ENCODE measurements at places on chromosomes 4 and X. TPM values are rescaled to one million over a fixed set of nuclear protein-coding genes. Genes with fewer than 3 reads are reported as not detected.

Gene UBL4A
- total RNA-seq: 17.4 TPM

Gene CLCN3
- total RNA-seq: 38.0 TPM

Gene INTU
- total RNA-seq: 6.0 TPM

Gene ODAPH
- total RNA-seq: not detected

Gene LIMCH1
- total RNA-seq: 0.29 TPM

Gene MAB21L2
- 72.1 TPM for total RNA-seq

Gene AWAT1
- total RNA-seq: not detected

Gene TCEAL2
- not detected for total RNA-seq

Gene KDR
- total RNA-seq: 0.24 TPM

Gene POU3F4
- total RNA-seq: not detected

Gene SPINK2
- total RNA-seq: not detected

Gene CSN1S1
- total RNA-seq: not detected

- DNase-seq: no peak
Observed at GRCh38 chr4:69497076-69497475, 1.4 kb upstream of the UGT2B4 start.

- no peak for DNase-seq
Observed at GRCh38 chr4:100009490-100009889, 59.4 kb upstream of the H2AZ1 start.

DNA sequence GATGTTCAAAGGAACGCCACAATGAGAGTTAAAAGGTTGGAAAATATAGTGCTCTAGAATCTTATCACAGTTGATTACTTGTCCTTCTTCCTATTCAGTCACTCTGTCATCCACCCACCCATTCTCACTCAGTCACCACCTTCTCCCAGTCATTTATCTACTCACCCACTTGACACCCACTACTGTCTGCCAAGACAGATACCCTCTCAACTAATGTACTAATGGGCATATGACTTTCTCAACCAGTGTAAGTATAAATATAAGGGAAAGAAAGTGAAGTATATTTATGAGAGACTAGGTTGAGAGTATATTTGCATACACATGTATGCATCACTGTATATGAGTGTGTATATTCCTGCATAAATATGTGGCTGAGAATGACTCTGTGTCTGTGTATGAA lies 20.0 kb downstream of the MID2 start:
- DNase-seq: no peak

DNA sequence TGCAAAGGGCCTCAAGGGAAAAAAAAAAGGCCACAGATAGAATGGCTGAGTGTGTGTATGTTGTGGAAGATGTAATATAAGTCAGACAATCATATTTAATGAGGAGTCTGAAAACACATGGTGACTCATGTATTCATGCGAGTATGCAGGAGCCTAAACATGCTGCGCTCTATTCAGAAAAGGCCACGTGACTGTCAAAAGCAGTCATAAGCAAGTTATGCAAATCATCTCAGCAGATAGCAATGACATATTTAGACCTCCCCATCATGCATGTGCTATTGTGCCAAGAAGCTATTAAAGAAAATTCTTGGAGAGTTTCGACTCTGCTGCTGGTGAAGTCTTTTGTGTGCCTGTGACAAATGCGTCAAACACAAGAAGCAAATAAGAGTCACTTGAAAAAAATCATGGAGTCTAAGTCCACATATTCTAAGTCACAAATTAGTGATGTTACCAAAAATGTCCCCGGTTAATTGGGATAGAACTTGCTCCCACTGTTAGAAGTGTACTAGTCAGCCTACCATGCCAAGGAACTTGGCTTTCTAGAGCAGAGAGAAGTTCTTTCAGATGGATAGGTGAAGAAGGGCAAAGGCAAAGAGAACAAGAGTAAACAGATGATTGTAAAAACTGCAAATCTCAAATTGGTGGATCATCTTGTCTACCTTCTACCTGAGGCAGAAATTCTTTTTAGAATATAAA lies 5.0 kb downstream of the LNX1 start:
- DNase-seq: no peak

DNA sequence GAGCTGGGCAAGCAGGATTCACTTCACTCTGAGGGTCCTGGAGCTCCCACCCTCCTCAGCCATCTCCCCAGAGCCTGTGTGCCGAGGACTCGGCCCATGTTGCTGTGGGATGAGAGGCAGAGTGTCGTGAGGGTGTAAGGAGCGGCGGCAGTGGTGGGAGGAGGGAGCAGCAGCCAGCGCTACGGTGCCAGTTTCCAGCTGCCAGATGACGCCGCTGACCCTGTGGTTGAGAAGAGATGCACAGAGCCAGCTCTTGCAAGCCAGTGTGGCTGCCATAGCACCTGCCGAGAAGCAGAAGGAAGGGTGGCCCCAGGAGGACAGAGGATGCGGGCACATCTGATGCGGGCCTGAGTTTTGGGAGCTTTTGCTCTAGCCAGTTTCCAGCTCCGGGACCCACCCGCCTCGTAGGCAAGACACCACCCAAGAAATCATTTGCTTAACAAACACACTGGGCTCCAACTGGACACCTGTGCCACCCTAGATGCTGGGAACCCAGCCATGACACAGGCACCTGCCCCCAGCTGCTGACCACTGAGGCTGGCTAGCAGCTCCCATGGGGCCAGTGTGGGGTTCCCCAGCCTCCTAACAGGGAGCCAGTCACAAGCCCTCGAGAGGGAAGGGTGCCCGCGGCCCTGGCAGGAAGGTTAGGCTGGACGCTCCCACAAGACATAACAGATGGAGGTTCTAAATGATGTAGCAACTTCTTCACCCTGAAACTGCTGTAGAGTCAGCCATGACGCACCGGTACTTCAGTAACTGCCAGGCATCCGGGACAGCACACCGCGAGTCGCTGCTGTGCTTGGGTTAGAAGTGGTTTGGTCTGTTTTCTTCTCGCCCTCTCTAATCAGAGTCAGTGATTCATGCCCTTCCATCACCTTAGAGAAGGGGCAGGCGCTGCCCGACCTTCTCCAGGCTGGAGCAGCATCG lies 8.9 kb downstream of the MSANTD1 start:
- DNase-seq: peak; percentile 81

DNA sequence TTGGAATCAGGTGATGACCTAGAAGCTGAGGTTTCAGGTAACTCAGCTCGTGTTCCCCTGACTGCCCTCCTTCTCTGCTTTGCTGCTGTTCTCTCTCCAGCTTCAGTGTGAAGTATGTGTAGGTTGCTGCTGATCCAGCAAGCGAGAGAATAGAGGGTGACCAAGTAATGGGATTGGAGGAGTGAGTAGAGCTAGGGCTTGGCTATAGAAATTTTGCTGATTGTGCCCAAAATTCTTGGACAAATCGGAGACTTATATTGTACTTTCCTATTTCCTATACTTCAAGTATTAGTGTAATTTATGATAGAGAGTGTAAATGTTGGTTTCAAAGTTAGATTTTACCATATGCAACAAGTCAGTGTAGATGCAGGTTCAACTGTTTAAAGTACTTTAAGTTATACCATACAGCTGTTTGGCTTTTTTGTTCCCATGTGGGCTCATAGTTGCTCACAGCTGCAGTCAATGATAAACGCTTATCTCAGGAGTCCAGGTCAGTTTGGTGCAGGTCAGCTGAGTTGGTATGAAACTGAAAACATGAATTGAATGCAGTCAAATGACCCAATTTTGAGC lies 48.0 kb downstream of the RAPGEF2 start:
- DNase-seq: no peak

DNA sequence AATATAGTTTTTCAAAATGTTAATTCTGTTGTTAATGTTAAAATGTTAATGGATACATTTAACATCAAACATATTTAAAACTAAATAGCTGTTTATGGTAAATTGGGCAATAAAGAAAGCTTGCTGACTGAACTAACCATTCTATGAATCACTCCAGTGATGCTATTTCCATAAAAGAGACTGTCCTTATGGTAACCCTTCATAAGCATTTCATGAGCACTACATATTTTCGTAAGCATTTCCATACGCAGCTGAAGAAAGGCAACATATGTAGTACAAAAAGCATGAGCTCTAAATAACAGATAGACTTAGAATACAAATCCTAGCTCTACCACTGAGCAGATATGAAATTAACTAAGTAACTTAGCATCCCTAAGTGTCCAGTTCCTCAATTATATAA lies 188.9 kb downstream of the COL25A1 start:
- no peak for DNase-seq

- DNase-seq: no peak
Observed at GRCh38 chr4:43992552-43992951, 456.1 kb downstream of the KCTD8 start.

- DNase-seq: no peak
Observed at GRCh38 chr4:145044341-145044740, 53.7 kb downstream of the ANAPC10 start.

GRCh38 chrX:133337250-133337649 lies 78.0 kb downstream of the GPC4 start:
- no peak for DNase-seq

DNA sequence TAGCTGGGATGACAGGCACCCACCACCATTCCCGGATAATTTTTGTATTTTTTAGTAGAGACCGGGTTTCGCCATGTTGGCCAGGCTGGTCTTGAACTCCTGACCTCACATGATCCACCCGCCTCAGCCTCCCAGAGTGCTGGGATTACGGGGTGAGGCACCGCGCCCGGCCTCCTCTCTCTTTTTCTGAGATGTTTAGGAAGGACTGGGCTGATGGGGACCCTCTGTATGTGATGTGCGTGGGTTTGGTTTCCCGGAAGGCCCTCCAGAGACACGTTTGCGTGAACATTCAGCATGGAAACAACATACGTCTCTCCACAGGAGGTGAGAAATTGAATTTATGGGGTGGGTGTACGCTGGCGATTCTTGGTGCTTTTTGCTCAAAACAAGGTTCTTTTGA lies 18.6 kb downstream of the SHOX start:
- peak; percentile 66 for DNase-seq

DNA sequence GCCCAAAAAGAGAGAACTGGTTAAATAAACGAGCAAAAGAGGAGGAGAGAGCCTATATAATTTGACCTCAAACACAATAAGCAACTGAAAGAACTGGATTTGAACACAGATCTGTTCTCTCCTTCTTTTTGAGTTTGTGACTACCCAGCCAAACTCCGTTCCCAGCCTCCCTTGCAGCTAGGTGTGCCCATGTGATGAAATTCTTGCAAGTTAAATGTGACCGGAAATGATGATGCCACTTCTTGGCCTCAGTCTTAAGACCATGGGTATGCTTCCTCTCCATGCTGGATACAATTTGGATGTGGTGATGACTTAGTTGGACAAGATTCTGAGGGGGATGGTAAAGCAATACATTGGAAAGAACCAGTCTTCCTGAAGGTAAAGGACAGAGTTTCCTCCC lies 204.1 kb downstream of the PTTG2 start:
- DNase-seq: no peak

DNA sequence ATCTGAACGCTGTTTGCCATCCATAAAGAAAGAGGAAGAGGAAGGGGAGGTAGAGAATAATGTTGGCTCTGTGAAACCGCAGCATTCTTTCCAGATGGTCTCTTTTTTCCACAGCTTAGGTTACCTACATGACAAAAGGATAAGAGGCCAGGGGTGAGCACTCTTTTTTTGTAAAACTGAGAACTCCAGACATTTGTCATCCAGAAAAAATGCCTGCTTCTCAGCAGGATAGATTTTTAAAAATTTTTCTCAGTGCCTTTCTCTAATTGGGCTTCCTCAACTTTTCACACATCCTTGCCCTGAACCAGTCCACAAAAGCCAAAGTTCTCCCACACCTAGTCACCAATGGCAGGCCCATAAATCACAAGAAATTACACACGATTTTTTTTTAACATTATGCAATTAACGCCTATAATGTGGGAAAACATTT lies 158.1 kb upstream of the TENM3 start:
- DNase-seq: no peak

DNA sequence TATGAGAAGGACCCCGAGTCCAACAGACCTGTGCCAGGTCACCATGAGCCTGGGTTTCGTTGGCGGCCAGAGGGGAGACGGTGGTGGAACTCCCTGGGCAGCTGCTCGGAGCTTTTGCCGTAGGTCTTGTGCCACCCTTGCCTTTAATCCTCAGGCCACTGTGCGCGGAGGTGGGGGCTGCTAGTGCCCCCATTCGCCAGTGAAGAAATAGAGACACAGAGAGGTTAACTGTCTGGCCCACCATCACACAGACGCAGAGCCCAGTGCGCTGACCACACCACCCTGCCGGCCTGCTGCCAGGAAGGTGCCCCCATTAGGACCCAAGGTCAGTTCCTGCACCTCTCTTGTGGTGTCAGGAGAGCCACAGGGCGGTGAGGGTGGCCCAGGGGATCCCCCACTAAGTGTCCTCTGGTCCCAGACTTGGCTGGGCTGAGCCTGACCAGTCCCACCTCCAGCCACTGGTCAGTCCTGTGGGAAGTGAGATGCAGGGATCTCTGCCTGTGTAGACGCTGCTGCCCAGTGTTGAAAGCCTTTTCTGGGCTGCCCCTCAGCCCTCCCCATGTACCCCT lies 28.3 kb upstream of the HTRA3 start:
- DNase-seq: no peak

GRCh38 chr4:140211693-140212092 lies 57.7 kb upstream of the MAML3 start:
- DNase-seq: no peak

DNA sequence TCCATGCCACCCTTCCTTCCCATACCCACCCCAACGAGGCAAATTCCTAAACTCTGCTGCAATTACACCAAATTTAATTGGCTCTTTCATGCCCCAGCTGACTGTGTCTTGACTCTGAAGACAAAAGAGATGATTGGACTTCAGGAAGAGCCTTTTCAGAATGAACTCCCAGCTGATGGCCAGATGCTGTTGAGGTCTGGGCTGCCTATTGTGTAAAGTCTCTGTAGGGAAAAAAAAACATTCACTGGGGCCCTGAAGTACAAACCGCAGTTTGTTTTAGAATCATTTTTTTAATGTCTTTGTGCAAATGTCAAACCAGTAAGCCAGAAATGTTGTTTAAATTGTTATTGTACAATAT lies 174.8 kb downstream of the HHIP start:
- no peak for DNase-seq

DNA sequence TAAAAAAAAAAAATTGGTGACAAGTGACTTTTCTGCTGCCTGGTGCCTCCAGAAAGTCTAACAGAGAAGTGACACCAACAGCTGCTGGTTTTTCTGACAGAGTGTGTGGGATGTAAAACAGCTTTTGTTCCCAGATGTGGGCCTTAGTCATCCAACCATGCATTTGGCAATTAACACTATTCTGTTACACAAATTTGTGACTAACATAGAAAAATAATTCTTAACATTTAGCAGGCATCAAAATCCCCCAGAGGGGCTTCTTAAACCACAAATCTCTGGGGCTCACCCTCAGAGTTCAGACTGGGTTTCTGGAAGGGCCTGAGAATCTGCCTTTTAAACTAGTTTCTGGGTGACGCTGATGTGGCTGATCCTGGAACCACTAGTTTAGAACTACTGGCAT lies 100.5 kb upstream of the PCDH7 start:
- no peak for DNase-seq

DNA sequence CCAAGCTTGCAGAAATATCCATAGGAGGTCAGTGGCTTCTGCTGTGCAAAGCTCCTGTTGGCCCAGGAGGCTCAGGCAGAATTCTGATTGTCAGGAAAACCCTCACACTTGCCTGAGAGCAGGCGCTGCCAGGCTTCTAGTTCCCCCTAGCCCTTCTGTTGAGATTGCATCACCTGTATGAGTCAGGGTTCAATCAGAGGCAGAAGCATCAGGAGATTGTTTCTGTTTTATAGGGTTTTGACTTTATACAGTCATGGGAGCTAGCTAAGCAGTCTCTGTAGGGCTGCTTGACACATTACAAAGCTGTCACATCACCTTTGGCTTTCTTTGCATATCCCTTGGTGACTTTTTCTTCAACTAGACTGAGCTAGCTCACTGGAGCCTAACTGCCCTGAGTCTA lies 27.8 kb downstream of the DIPK2B start:
- no peak for DNase-seq
